Astrocyte (in vitro differentiated cells and primary cell): ENCODE measurements at places on chromosomes 11 and 22. TPM values are rescaled to one million over a fixed set of nuclear protein-coding genes. Genes with fewer than 3 reads are reported as not detected.

GRCh38 chr11:37230865-37231264, 632.8 kb upstream of the RAG2 start:
- DNase-seq, result no peak

DNA sequence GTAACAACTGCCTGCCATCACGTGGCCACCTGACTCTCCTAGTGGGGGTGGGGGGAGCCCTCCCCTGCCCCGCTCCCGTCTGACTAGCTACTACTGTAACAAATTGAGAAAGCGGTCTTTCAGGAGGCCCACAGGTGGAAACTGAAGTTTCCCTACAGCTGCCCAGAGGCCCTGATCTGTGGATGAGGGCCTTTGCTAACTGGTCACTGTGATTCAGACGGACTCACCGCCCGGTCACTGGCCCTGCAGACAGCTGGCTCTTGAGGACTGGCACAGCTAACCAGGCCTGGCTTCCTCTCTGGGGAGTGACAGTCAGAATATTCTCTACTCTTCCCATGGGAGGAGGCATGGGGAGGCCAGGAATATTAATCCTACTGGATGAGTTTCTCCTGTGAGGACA, 116.8 kb downstream of the ARHGAP8 start:
- no peak for DNase-seq

GRCh38 chr11:93220078-93220477, 22.3 kb upstream of the SLC36A4 start:
- no peak for DNase-seq

DNA sequence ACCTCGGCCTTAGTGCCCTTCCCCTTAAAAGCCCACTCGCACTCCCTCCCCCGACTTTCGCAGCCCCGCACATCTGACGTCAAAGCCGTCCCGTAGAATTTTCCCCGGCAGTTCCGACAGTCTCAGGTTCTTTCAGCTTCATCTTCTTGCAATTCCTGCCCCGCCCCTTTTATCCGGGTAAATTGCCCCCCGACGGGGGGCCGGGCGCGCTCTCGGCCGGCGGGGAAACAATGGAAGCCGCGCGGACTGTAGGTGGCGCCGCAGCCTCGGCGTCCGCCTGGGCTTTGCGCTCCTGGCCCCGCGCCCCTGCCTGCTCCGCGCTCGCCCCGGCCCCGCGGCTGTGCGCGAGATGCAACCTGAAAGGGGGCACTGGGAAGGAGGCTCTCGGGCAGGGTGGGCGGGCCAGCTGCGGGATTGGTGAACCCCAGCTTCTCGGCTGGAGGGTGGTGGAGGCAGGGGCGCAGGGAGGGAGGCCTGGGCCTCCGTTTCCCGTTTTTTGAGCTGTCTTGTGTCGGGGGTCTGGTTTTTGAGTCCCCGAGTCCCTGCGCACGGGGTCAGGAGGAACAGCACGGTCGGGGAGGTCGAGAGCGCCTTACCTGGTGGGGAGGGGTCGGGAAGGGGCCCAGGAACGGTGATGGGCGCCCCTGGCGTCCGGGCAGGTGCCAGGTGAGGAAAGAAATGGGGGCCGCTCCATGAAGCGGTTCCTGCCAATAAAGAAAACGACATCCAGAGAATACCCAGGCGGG, 859 bp upstream of the FGF19 start:
- no peak for DNase-seq

RAD9A gene
- total RNA-seq, result 9.2 and 9.4 TPM in 2 replicates

SYT8 gene
- total RNA-seq, result 0.36 and 0.38 TPM in 2 replicates

USP2 gene
- total RNA-seq, result 6.5 and 6.7 TPM in 2 replicates
